ENCODE measurements at places on chromosomes 5 and 9.

- DNase-seq: no peak
These were observed 3.2 kb upstream of the RNU6ATAC start for GRCh38 chr9:134167530-134167931.

GRCh38 chr5:60929024-60929423 is 15.8 kb downstream of the ERCC8 start:
- DNase-seq: no peak

GRCh38 chr5:138565100-138565821 is 9.9 kb downstream of the HSPA9 start:
- no peak for DNase-seq

DNA sequence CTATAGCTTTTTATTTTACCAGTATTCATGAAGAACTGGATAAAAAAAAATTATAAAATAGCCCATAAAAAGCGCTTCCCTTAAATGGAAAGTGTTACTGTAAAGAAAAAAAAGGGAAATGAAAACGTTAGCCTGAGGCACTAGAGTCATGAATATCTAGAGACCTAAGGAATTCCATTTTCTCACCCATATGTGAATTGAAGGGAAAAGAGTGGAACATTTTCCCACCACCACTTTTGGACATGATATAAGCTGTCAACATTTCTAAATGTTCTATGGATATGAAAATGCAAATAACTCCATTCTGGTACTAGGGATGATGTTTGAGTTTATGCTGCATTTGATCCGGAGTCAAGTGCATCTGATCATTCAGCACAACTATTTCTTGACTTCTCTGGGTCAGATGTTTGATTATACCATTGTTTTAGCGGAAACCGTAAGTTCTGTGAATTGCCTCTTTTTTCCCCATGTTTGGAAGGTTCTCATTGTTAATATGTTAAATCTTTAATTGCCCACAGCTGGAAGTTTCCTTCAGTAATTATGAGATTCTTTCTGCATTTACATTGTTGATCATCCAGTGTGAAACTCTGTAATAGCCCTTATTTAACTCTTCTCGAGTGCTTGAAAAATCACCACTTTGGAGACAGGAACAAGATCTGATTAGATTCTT is 467.4 kb upstream of the SEMA6A start:
- DNase-seq: no peak

DNA sequence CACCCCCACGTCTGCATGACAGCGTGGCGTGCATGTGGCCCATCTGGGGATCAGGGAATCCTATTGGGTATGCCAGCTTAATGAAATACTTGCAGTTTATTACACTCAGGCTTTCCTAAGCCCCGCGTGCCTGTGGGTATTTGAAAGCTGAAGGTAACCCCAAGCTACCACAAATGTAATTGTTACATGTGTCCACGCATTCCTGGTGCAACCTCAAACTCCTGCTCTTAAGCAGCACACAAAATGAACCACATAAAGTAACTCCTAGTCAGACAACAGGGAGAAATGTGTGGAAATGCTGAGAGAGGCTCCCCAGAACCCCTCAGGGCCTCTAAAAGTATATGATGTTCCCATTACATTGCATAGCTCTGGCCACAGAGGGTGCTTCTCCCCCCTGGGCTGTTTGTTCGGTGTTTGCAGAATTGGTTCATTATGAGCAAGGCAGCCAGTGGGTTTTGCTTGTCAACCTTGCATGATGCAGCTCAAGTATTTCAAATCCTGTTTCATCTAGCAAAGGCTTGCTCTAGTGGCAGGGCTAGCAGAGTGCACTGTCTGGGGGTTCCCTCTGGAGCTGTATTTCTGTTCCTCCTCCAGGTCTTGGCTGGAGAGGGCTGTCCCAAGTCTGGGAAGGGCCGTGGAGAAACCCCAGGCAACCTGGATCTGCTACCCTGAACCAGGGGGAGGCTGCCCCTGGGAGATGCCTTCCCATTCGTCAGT is 1.8 kb upstream of the DCANP1 start:
- DNase-seq: no peak

DNA sequence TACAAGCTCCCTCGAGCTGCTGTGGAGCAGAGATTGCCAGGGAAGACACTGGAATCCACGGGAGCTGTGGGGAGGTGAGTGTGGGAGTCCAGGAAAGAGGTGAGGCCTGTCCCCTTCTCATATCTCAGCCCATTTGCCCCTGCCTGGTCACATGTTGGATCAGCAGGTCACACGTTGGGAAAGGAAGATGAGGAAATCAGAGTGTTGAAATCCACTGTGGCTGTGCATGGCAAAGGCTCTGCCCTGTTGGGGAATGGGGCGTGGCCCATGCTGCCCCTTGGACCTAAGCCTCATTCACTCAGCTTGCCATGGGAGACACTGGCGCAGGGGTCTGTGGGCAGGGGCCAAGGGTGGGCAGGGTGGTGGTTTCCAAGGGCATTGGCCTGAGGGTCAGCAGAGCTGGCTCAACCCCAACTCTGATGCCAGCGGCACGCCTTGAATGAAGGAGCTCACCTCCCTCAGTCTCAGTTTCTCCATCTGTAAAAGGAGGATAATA is 85.4 kb upstream of the CPEB4 start:
- no peak for DNase-seq

- DNase-seq: no peak
These were observed 324.3 kb upstream of the IRX4 start for GRCh38 chr5:2207109-2207399.

DNA sequence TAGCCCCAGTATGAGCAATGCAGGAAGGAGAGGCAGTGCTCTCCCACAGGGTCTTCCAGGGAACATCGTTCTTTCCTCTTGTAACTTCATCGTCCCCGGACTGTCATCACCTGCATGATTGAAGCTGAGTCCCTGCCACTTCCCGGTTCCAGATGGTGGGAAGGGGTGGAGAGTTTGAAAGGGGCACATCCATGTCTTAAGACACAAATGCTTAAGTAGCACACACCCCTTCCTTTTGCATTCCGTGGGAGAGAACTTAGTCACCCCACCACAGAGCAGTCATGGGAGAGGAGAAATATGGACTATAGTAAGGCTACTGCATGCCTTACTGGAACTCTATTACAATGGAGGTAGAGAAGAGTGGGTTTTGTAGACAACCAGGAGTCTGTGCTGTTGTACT is 165.3 kb upstream of the GAS1 start:
- DNase-seq: no peak

DNA sequence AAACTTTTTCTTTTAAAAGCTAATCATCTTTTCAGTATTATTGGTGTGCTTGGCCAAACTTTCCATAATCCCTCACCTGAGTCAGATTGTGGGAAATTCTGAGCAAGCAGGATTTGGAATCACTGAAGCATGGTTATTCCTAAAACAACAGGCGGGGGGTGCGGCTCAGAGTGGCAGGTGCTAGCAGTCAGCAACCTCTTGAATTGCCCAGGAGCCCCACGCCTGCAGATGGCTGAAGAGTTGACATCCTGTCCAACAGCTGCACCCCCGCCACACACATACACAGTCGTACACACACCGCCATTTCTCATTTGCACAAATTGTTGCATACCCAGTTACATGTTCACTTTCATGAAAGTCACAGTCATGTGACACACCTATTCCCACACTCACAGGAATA is 96.6 kb downstream of the LHX2 start:
- peak; percentile 61 for DNase-seq

GRCh38 chr9:86459191-86459590 is 105.0 kb upstream of the TUT7 start:
- DNase-seq: no peak

DNA sequence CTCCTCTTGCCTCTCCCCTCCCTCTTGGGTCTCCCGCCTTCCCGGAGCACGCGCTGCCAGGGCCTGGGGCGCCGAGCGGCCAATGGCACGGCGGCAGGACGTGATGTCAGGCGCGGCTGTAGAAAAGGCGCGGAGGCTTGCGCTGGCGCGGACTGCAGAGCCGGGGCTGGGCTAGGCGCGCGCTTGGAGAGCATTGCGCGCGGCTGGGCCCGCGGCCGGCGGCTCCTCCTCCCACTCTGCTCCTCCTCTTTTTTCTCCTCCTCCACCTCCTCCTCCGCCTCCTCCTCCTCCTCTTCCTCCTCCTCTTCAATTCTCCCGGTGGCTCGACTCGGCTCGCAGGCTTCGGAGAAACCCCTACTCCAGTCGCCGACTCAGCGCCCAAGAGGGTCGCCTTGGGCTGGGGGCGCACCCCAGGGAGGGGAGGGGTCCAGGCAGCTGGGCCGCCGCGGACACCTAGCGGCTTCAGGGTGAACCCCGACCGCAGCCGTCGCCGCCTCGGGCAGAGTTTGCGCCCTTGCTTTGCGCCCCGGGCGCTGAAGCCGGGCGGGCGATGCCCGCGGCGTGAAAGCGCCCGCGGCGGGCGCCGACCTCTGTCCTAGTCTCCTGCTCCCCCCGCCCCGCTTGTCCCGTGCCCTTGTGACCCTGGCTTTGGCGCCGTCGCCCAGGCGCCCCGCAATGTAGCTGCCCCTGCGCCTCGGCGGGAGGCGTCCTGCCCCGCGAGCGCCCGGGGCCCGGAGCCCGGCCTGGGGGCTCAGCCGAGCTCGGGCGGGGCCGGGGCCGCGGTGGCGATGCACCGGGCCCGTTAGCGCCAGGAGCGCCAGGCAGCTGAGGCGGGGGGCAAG is at the start of gene LHX2:
Gene LHX2 (plus strand): TSS at position 309 of the 842 bp plus-strand sequence. CDS start 581 bp downstream, outside the sequence.
- no peak for DNase-seq

GRCh38 chr9:105373723-105374122 is 74.1 kb upstream of the FSD1L start:
- DNase-seq: no peak

DNA sequence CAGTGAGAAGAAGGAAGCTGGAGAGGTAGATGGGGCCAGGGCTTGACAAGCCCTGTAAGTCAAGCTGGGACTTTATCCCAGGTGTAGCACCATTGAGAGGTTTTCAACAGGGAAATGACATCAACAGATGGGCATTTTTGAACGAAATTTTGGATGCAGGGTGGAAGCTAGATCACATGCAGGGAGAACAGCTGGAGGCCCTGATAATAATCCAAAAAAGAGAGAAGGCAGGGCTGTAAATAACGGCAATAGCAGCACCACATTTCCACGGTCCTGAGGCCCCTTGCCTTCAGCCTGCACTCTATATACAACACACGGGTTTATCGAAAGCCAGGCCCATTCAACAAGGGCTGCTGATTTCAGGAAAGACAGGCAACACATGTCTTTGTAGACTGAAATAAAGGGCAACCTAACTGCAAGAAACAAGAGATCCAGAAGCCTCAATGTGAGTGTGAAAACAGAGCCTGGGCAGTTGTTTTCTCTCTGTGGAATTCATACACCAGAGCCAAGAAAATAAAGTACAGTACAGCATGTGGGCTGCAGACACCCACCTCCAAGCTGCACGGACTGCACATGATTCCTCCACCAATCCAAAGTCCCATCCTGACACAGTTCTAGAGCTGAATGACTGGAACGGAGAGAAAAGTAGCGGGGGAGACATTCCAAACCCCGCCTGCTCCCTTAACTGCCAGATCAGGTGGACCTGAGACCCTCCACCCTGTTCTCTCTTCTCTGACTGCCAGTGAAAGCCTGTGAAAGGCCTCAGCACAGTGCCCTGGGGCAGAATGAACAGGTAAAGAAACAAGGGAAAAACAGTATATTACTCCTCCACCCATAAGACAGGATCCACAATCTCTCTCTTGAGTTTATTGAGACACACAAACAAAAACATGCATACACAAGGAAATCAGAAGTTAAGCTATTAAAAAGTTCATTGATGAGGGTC is 36.3 kb downstream of the KLHL3 start:
- no peak for DNase-seq

- no peak for DNase-seq
These were observed 246.1 kb upstream of the ZNF462 start for GRCh38 chr9:106616851-106617345.

- DNase-seq: peak; percentile 51
These were observed 164.2 kb downstream of the AUH start for GRCh38 chr9:91197232-91198181.

GRCh38 chr5:79560771-79561524 is 47.0 kb upstream of the HOMER1 start:
- DNase-seq: no peak

- DNase-seq: peak; percentile 100
These were observed 4.0 kb upstream of the CDK5RAP2 start for GRCh38 chr9:120583958-120584369.

DNA sequence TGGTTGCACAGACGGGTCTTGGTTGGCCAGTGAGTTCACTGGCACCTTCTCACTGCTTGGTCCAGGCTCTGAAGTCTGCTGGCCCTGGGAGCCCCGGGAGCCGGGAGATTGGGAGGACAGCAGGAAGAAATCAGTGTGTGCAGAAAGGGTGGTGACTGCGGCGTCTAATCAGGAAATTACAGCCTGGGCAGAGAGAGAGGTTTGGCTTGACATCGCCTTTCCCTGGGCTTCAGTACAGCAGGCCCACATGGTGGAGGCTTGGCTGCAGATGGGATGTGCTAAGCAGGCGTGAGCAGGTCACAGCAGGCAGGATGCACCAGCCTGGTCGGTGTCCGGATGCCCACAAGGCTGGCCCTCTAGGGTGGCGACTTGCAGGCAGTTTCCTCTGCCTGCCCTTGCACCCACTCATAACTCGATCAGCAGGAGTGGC is 17.2 kb downstream of the PITX1 start:
- no peak for DNase-seq

GRCh38 chr9:4530375-4530774 is 40.1 kb downstream of the SLC1A1 start:
- no peak for DNase-seq

GRCh38 chr9:113220467-113221002 is 542 bp downstream of the FKBP15 start:
- DNase-seq: no peak

DNA sequence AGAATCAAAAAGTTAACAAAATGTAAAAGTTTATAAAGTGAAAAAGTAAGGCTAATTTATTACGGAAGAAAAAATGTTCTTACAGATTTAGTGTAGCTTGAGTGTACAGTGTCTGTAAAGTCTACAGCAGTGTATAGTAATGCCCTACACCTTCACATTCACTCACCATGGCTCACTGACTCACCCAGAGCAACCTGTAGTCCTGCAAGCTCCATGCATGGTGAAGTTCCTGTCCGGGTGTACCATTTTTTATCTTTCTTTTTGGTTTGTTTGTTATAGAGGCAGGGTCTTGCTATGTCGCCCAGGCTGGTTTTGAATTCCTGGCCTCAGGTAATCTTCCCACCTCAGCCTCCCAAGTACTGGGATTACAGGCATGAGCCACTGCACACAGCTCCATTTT is 93.6 kb downstream of the MED27 start:
- no peak for DNase-seq

DNA sequence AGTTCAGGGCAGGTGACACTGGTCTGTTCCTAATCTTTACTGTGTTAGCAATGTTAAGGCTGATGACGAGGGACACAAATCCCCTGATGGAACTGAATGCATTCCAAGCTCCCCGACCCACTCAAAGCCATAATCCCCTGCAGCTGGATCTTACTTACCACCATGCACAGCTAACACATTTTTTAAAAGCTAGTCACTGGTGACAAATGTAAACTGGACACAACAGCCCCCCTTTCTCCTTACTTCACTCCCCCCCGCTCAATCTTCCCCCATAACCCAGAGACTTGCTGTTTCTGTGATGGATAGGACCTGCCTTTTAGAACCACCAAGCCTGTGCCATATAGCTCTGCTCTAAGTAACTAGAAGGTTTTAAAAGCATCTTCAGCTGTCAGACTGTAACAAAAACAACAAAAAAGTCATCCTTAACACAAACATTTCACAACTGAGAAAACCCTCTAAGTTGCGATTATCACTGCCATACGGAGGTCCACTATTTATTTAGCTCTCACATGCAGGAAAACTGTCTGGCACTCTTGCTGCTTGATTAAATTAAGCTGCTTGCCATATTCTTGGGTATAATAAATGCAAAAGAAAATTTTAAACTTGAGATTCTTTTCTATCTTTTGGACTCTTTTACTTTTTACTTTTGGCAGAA is 44.4 kb downstream of the BNC2 start:
- peak; percentile 79 for DNase-seq
